ENCODE measurements at places on chromosomes 12 and 14.

DNA sequence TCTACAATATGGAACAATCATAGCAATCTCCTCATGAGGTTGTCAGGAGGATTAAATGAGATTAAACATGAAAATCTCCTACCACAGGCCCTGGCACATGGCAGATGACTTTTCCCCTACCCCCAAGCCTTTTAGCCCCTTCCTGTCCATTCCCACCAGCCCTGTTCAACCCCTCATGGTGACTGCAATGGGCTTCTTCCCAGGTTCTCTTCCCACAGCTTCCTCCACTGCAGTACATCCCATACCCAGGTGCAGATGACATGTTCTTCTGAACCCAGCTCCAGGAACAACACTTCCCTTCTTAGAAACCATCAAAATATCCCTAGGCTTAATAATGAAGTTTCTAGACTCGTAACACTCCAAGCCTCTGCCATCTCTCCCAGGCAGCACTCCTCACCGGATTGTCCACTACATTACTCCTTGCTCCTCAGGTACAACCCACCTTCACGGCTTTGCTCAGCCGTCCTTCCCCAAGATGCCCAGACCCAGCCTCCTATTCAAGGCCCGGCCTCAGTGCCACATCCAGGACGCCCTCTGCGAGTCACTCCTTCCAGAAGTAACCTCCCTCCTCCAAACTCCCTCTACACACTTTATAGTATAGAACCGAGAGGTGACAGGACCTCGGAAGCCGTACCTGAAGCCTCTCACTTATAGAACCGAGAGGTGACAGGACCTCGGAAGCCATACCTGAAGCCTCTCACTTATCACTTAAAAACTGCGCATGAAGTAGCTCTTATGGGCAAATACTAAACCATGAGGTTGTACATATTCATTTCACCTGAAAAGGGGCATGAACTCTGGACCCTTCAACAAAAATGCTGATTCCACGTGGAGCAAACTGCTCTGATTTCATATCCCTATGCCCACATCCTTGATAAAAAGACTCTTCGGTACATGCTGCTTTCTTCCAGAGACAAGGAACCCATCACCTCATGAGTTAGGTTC lies 1.5 kb downstream of the CRACR2A start:
- DNase-seq = no peak

DNA sequence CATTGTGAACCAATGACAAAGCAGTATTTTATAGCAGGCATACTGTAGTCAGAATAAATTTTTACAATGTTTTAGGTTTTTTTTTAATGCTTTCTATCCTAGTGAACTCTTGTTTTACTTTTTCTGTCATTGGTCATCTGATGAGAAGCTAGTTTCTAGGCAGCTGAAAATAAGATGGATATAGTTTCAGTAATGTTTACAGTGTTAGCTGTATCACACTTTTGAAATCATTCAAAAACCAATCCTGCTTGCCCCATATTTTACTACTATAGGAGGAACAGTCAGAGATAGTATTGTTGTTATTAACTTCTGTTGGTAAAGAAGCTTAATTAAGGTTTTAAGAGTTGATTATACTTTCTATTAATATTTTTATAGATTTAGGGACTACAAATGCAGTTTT lies 24.5 kb downstream of the USP15 start:
- no peak for DNase-seq

DNA sequence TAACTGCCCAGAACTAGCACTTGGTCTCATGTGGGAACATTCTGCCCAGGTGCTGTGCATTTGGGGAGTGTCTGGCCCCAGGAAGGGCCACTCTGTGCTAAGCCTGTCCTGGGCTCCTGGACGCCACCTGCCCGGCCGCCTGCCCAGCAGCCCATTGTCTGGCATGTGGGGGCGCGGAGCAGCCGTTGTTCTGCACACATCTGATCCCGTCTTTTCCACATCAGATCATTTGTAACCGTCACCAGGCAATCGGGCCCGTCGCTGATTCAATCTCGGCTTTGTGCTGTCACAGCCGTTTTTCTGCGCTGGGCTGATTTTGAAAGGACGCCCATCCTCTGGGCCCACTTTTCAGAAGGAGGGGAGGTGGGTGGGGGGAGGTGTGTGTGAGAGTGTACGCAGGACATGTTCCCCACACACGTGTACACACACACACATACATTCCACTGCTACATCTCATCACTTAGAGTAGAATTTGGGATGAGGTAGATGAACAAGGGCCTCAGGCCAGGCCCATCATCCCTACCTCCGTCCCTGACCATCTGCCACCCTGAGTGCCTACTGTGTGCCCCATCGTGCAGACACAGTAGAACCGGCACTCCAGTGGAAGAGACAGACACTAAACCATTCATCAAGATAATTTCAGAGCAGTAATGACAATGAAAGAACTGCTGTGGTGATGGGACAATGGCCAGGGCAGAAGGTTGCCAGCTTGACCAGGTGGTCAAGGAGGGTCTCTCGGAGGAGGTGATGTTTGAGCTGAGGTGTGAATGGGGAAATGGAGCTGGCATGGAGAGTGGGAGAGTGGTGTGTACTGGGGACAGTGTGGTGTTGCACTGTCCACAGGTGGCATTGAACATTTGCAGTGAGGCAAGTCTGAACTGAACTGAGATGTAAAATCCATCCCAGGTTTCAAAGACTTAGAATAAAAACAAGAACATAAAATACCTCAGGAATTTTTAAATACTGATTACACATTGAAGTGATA lies 19.0 kb downstream of the FAM222A start:
- DNase-seq = no peak

- no peak for DNase-seq
Observed at GRCh38 chr12:80412343-80412953, 31.6 kb upstream of the PTPRQ start.

- DNase-seq = no peak
Observed at GRCh38 chr12:3249081-3249800, 172.1 kb downstream of the TSPAN9 start.

- no peak for DNase-seq
Observed at GRCh38 chr14:74516451-74517160, 23.0 kb downstream of the ISCA2 start.

DNA sequence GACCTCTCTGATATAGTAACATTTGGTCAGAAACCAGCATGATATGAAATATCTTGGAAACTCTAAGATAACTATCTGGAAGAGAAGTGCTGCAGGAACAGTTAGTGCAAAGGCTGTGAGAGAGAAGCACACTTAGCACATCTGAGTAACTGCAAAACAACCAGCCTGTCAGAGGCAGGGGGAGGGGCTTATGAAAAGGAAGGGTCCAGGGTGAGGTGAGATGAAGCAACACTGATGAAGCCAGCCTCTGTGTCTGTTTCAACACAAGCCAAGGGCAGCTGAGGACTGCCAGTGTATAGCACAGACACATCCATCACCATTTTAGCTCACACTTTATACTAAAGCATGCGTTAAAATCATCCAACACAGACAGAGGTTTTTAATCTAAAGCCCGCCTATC lies 37.4 kb upstream of the OVCH1 start:
- DNase-seq = no peak

DNA sequence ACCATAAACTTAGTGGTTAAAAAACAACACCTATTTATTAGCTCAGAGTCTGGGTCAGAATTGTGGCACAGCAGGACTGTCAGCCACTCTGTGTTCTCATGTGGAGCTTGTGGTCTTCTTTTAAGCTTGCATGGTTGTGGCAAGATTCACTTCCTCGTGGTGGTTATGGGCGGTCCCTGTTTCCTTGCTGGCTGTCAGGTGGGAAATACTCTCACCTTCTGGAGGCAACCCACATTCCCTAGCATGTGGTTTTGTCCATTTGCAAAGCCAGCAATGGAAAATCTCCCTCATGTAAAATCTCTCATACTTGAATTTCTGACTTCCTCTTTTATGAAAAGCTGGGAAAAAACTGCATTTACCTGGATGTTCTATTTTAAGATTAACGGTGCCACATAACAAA lies 229.8 kb downstream of the ALX1 start:
- no peak for DNase-seq

GRCh38 chr12:51934080-51934479 lies 17.4 kb upstream of the ACVR1B start:
- no peak for DNase-seq

DNA sequence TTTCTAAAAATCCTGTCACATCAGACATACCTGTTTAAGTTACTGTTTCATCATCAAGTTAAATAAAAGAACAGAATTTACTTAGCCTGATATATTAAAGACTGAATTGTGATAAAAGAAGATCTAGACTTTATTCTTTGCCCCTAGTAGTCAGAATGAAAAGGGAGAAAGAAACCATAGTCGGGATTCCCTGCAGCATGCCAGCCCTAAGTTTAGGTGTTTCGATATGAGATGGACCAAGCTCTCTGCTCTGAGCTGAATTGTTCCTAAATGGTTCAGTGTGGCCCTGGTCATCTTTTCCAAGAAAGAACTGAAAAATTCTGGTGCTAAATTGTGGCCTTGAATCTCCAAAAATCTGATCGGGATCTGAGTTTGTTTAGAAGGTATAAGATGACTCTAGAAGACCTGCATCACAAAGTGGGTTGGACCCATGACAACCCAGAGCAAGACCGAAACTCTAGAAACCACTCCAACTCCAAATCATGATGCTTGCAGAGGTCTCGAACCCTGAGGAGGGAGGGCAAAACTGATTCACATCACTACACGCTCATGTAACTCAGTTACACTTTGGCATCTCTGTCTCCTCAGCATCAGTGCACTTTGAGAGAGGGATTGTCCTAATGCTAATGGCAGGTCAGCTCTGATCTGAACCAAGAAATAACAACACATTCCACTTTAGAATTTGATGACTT lies 15.7 kb downstream of the PTGER2 start:
- no peak for DNase-seq

DNA sequence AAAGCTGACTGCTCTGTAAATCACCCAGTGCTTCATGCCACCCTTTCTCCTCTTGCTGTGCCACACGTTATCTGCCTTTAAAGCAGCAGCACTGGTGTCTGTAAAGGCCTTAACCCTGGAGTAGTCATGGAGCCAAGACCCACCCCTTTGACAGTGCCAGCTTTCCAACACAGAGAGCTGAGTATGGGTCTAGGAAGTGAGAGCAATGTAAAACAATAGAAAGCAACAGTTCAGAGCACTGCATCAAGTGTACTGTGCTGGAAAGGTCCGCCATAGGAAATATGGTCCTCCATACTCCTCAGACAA lies 139.5 kb downstream of the DAD1 start:
- no peak for DNase-seq

GRCh38 chr14:22792158-22792557 lies 23.1 kb downstream of the SLC7A7 start:
- no peak for DNase-seq

DNA sequence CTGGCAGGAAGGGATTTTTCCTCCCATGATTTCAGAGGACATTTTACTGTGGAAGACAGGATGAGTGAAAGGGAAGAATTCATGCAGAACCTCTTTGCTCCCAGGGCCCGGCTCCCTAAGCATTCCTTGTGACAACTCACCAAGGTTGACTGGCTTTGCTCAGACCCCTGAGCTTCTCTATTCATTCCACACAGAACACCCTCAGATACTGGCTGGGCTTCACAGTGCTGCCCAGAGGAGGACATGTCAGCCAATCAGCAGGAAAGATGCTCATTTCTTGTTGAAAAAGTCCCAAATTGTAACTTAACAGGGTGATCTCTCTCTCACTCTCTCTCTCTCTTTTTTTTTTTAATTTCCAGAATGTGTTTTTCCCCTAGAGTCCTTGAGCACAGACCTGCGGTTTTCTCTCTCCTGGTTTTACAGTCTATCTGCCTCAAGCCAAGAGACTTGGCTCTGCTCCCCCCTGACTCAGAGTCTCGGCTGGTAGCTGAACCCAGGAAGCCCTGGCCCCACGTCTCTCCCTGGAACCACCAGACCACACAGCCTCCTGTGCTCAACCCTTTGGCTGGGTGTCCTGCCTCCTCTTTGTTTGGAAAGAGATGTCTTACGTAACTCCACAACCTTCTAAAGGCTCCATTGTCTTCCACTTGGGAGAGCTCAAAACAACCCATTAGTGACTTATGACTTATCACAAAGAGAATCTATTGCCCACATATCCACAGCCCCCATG lies 43.9 kb downstream of the SSPN start:
- no peak for DNase-seq

DNA sequence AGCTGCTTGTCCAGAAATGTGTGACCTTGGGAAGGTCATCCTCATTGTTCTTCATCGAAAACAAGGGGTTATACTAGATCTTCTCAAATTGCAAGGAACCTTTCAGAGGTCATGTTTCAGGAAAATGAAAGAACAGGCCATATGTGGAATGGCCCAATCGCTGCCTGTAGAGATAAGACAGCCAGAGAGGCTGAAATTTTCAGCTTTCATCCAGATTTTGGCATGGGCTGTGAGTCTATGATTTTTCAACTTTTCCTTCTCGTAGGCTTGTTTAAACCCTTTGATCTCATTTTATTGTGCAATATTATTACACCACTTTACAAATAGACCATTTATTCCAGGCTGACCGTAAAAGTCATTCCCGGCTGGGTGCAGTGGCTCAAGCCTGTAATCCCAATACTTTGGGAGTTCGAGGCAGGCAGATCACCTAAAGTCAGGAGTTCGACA lies 17.1 kb upstream of the ATXN2 start:
- no peak for DNase-seq

- DNase-seq = no peak
Observed at GRCh38 chr12:131986910-131987309, 37.2 kb downstream of the EP400 start.

GRCh38 chr14:64612021-64612380 lies 62.2 kb downstream of the PPP1R36 start:
- peak; percentile 41 for DNase-seq

DNA sequence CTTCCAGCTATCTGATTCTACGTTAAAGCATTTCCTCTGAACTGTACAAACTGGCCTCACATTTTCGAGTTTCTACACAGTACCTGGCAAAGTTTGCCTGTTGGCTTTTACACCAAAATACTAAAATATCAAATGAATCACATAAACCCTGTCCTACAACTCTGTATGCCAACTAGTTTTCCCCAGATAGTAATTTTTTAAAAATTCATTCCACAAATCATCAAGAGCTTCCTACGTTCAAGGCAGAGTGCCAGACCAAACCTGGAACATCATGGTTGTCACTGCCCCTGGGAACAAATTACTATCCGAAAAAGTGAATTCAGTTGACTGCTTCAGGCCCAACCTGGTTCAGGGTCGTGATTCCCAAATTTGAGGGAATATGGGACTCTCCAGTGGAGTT lies 2.1 kb downstream of the TMEM30B start:
- DNase-seq = no peak

DNA sequence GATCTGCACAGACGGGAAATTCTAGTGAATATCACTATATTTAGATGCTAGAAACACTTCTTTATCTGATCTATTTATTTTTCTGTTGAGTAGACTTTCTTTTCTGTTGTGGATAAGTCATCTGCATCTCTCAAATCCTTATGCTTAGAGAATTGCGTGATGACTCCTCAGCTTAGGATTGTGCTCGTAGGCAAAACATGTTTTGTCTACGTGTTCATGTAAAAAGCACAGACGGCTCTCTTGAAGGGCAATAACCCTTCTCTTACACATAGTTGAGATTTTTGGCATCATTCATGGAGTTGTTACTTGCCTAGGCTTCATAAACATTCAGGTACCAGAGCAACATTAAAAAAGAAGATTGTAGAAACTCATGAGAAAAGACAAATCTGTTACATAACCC lies 18.6 kb downstream of the PPFIBP1 start:
- DNase-seq = no peak

- DNase-seq = no peak
Observed at GRCh38 chr12:101957252-101957959, 80.0 kb downstream of the DRAM1 start.
